ENCODE measurements at places on chromosomes 12 and 14. TPM values are rescaled to one million over a fixed set of nuclear protein-coding genes. Genes with fewer than 3 reads are reported as not detected.

TAS2R8 gene
- total RNA-seq = not detected

GRCh38 chr14:91170504-91171121, 56.7 kb downstream of the DGLUCY start:
- no peak for DNase-seq

GRCh38 chr14:50826681-50827080, 4.3 kb downstream of the NIN start:
- no peak for DNase-seq

DNA sequence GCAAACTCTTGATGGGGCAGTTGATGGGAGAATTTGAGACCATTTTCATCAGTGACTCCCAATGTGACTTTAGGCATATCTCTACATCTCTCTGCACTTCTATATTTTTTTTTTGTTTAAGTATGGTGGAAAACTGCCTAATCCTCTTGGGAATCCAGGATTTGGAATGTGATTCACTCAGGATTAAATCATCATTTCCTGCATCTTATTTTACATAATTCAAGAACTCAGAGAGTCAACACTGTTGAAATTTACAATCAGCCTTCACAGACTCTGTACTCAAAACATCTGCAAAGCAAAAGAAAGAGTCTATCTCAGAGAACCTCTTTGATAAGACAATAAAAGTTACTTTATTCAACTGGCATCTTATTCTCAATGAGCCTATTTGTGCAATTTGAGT, 260.7 kb upstream of the NOS1 start:
- DNase-seq = no peak

GRCh38 chr12:62588916-62589315, 122.3 kb downstream of the MON2 start:
- DNase-seq = no peak

DNA sequence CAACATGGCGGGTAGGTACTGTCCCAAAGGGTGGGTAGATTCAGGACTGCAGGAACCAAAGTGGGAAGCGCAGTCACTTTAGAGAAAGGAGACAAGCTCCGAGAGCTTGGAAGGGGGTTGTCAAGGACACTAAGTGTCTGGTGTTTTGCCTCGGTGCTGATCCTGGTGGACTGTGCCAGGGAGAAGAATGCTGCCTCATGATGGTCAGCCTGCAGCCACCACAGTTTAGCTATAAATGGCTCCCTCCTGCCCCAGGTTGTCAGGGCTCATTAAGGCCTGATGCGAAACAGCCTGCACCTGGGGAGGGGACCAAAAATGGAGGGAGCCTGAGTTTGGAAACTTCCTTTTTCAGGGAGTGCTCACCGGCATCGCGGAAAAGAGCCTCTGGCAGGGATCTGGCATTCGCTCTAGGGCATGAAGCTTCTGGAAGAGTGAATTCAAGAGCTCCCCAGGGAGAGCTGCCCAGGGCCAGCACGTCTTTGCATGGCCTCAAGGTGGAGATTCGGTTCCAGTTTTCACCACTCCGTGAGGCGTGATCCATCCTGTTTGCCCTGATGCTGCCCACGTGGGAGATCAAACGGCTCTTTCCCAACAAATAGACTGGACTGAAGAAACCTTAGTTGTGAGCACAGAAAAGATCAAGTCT, 164.0 kb downstream of the FOXN3 start:
- no peak for DNase-seq

- no peak for DNase-seq
Measured at GRCh38 chr12:81078469-81079196, 754 bp downstream of the ACSS3 start.

DNA sequence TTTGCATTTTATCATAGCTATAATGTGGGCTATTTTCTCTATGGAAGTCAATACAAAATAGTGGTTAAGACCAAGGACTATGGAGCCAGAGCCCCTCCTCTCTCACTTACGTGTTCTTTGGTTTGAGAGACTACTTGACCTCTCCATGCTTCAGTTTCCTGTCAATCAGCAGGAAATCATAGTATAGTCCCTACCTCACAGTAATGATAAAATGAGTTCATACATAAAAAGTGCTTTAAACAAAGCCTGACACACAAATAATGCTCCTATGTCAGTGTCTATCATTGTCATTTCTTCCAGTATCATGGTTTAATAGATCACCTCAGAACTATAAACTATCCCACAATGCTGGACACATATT, 90.4 kb downstream of the MED13L start:
- no peak for DNase-seq

DNA sequence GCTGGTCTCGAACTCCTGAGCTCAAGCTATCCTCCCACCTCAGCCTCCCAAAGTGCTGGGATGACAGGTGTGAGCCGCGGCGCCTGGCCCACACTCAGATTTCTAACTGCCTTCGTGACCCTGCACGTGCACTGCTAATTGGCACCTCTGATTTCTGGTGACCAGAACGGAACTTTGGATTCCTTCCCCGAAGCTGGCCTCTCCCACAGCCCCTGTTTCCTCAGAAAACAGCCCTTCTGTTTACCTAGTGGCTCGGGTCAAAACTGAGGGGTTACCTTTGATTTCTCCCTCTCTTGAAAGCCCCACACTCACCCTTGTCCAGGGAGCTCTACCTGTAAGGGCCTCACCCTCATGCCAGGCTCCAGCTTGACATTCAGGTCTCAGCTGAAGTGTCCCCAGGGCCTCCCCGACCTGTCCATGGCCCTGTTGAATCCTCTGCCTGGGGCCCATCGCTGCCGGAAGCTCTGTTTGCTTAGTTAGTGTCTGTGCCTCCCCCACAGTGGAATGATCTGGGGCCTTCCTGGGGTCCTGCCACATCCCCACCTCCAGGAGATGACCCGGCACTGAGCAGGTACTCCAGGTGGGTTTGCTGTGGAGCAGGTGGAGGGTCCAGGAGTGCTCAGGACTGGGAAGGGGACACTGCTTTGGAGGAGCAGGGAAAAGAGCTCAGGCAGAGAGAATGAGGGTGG, 24.4 kb upstream of the FAM181A start:
- no peak for DNase-seq

- DNase-seq = no peak
Measured at GRCh38 chr12:111748151-111748672, 18.5 kb upstream of the ALDH2 start.

GRCh38 chr14:90722590-90722989, 93.6 kb downstream of the TTC7B start:
- no peak for DNase-seq

DNA sequence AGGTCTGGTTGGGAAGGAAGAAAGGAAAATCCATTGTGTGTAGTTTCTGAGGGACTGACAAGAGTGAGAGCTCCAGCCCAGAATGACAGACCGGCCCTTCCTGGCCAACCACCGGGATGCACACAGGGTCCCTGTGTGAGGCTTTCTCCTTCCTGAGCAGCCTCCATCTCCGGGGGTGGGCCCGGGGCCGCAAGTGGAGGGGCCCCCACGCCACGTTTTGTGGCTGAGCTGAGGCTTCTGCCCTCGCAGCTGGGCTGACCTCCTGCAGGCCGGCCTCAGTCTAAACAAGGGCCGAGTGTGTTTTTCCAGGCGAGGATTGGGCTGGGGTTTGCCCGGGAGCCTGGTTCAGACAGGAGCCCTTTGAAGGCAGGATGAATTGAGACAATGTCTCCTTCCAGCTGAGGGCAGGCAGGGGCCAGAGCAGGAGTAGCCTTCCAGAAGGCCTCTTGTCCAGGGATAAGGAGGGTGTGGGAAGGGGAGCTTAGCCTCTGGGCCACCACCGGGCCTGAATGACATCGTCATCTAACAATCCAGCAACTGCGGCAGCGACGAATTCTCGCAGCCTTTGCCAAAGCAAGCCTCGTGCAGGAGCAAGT, 96.5 kb upstream of the NCOR2 start:
- no peak for DNase-seq

GRCh38 chr14:54593860-54594259, 26.9 kb downstream of the SAMD4A start:
- no peak for DNase-seq

- DNase-seq = no peak
Measured at GRCh38 chr14:76584271-76584702, 177.0 kb upstream of the VASH1 start.

DNA sequence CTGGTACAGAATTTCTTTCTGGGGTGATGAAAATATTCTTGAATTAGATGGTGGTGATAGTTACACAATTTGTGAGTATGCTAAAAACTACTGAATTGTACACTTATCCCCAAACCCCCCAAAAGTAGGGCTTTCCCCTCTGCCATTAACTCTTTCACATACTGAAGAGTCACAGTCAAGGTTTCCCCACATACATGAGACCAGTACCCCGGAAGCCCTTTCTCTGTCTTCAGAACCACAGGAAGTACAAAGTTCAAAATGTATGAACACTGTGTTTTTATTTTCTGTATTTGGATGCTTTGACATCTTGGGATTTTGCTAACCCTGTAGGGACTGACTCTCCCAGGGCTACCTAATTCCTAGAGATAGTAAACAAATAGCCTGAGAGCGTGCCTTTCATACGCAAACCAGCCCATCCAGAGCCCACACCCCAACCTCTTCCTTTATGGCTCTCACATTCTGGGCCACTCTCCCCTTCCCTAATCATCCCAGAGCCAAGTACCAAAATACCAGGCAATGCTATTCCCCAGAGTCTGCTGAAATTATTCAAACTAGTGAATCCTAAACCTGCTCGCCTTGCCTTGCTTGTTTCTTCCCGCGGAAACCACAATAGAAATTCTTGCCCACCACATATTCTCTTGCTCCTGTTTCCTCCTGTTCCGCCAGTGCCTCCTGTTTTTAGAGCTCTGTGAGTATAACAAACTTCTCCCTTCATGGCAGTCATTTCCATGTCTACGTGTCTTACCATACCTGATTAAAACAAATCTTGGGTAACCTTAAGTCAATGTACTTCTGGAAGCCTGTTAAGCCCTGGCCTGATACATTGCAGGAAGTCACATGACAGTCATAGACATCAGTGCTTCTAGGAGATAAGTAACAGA, 524.8 kb downstream of the FUT8 start:
- DNase-seq = no peak

GRCh38 chr12:27682534-27682933, 13.7 kb upstream of the REP15 start:
- no peak for DNase-seq

DNA sequence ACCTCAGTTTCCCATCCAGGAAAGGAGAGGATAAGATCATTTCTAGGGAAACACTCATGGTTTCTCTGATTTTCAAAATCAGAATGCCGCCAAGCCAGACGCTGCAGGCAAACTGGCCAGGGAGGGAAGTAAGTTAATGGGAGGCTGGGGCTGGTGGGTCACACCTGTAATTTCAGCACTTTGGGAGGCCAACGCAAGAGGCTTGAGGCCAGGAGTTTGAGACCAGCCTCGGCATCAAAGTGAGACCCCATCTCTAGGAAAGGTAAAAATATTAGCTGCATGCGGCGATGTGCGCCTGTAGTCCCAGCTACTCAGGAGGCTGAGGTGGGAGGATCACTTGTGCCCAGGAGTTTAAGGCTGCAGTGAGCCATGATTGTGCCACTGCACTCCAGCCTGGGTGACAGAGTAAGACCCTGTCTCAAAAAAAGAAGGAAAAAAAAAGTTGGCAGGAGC, 587 bp downstream of the SELPLG start:
- DNase-seq = no peak

ZCCHC8 gene
- total RNA-seq = 32.5 TPM

GRCh38 chr12:59040656-59041055, 120.4 kb upstream of the LRIG3 start:
- no peak for DNase-seq

DNA sequence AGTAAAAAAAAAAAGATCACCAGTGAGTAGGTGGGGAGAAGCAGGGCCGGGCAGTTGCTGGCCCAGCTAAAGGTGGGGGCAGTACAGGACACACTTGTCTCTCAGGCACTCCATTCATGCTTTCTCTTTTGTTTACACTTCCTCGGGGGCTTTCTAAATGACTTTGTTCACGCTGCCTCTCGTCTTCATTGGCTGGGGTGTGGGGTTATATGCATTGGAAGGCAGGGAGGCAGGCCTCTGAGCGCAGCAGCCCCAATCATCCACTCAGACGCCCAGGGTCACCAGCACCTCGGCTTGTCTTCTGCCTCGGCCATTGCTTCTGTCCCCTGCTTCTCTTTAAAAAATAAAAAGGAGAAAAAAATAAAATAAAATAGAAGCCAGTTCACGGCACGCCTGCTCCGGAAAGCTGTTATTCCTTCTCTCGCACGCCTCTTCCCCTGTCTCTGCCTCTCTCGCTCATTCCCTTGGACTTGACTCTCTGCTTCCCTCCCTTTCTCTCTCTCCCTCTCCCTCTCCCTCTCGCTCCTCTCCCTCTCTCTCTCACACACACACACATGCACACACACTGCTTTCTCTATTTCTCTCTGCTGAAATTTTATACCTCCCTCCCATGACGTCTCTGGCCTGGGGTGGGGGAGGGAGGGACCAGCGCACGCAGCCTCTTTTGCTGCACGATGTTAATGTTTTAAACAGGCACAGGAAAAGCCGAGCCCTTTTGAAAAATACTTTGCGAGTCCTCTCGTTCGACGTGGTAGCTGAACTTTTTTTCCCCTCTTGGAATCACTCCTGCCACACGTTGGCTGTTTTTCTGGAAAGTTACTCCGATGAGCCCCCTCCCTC, at the start of gene TGFB3:
TGFB3 (minus strand) TSS at position 570 of the 840 bp plus-strand sequence. CDS start 1,102 bp downstream, outside the sequence.
- DNase-seq = no peak

DNA sequence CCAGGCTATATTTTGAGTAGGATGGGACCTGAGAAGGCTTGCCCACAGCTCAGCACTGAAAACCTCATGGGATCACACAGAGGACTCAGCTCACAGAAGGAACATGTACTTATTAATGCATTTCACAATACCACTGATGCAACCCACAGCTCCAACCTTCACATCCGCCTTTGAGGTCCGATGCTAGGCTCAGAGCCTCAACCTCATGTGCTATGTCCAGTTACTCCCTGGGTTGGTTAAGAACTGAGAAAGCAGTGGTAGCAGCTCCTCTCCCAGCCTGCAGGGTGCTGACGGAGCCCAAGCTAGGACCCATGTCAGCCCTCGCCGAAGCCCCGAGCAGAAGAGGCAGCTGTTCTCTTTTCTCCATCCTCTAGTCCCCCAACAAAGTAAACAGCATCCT, 52.9 kb downstream of the SPTB start:
- no peak for DNase-seq

- no peak for DNase-seq
Measured at GRCh38 chr12:93758801-93759373, 81.7 kb downstream of the CRADD start.

- DNase-seq = no peak
Measured at GRCh38 chr12:67451206-67451605, 182.0 kb downstream of the CAND1 start.

DNA sequence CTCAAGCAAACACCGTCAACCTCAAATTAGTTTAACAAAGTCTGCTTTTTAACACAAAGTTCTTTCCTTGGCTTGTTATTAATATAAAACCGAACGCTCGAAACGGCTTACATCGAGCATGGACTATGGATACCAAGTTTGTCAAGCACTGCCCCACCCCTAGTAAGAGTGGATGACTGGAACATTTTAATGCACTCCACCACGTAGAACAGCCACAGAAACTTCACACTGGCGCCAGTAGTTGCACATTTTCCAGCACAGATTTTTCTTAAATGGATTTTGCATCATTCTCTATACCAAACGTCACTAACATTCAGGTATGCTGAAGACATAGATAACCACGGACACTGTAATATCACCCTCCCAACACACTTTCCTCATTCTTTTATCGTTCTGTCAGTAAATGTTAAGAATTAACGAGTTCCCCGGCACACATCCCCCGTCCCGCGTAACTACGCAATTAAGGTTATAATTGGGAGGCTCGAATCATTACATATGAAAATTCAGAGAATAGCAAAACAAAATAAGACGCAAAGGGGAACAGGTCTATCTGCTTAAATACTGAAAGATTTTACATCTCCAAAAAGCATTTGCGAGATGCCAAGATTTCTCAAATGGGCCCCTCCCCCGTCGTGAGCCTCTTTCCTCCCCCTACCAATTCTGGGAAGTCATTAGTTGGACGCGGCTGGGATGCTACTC, 990 bp downstream of the FERMT2 start:
- DNase-seq = no peak

- DNase-seq = no peak
Measured at GRCh38 chr12:100995201-100995600, 200.6 kb downstream of the ANO4 start.
